ENCODE measurements at places on chromosomes 11 and 22. TPM values are rescaled to one million over a fixed set of nuclear protein-coding genes. Genes with fewer than 3 reads are reported as not detected.

The GDPD4 gene
- 4.5 TPM for polyA plus RNA-seq

The OR52N4 gene
- not detected for polyA plus RNA-seq

The SHANK2 gene
- 5.1 TPM for polyA plus RNA-seq

The CHCHD10 gene
- 544 TPM for polyA plus RNA-seq

The SLC5A4 gene
- polyA plus RNA-seq, result 9.4 TPM

The MAJIN gene
- polyA plus RNA-seq, result not detected

The NTM gene
- polyA plus RNA-seq, result 1.4 TPM

The JAM3 gene
- 7.6 TPM for polyA plus RNA-seq
